ENCODE measurements at places on chromosomes 6 and 20. TPM values are rescaled to one million over a fixed set of nuclear protein-coding genes. Genes with fewer than 3 reads are reported as not detected.

The EPHA7 gene
- total RNA-seq: 47.6 TPM

The APCDD1L gene
- total RNA-seq: not detected

- no peaks in the 10 kb centered on the region for H3K4me1 ChIP-seq
- H3K27me3 ChIP-seq: no peaks in the 10 kb centered on the region
- no peaks in the 10 kb centered on the region for H3K36me3 ChIP-seq
- no peak overlapping the region for H3K4me3 ChIP-seq
- no peak overlapping the region for H3K27ac ChIP-seq
These were observed 168.6 kb downstream of the NFATC2 start for GRCh38 chr20:51373713-51374455.

The MED20 gene
- total RNA-seq: 29.4 TPM

- no peak overlapping the region for H3K27ac ChIP-seq
- H3K36me3 ChIP-seq: no peaks in the 10 kb centered on the region
- DNase-seq: peak; percentile 77
- H3K4me1 ChIP-seq: peaks cover 8% of the 10 kb centered on the region
- no peaks in the 10 kb centered on the region for H3K27me3 ChIP-seq
These were observed 236.1 kb downstream of the TSHZ2 start for GRCh38 chr20:53208110-53208832.

DNA sequence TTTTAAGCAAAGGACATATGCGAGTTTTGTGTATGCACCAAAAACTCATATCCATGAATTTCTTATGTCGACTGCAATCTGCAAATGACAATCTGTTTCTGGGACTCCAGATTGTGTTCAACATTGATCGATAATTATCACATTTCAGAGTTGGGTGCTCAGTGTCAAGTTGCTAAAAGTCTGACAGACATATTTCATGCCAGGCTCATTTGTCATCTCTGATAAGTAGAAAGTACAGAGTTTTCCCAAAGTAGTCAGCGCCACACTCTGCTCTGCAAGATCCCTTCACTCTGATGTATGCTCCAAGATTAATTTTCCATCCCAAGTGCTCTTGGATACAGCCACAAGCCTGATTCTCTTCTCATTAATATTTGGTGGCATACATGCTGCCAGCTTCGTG is 331.1 kb downstream of the DOK5 start:
- no peaks in the 10 kb centered on the region for H3K36me3 ChIP-seq
- H3K27ac ChIP-seq: no peak overlapping the region
- DNase-seq: no peak
- no peaks in the 10 kb centered on the region for H3K27me3 ChIP-seq
- no peaks in the 10 kb centered on the region for H3K4me1 ChIP-seq
- no peak overlapping the region for H3K4me3 ChIP-seq

GRCh38 chr20:25063546-25063945 is 5.6 kb upstream of the ACSS1 start:
- no peaks in the 10 kb centered on the region for H3K36me3 ChIP-seq
- no peak for DNase-seq
- peaks cover 100% of the 10 kb centered on the region for H3K27me3 ChIP-seq
- no peak overlapping the region for H3K27ac ChIP-seq
- peaks cover 8% of the 10 kb centered on the region for H3K4me1 ChIP-seq

DNA sequence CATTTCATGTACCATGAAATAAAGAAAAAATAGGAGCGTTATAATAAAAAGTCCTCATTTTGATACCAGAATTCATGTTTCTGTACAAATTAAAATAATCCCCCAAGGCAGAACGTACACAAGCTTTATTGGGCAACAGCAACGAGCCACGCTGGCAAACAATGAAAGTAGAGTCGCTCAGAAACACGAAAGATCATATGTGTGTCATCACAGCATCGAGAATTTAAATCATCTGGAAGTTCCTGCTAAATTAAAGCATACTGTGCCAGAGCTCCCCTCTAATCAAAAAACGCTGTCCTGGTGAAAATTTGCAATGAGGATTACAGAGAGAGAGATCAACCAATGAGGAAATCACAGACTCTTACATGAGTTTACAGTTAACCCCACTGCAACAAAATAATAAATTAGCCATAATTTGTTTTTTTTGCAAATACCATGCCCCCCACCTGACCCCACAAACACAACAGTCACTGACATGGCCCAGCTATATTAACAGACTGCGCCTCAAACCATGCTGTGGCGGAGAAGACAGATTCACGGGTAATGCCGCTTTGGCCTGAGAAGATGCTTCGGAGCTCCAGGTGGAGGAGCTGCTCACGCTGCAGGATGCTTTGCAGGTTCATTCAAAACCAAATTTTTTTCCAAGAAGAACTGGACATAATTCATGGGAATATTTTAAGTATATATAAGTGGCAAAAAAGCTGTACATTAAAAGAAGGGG is 54.3 kb upstream of the NFATC2 start:
- no peaks in the 10 kb centered on the region for H3K27me3 ChIP-seq
- no peak overlapping the region for H3K27ac ChIP-seq
- no peaks in the 10 kb centered on the region for H3K36me3 ChIP-seq
- H3K4me3 ChIP-seq: no peak overlapping the region
- peaks cover 4% of the 10 kb centered on the region for H3K4me1 ChIP-seq
- DNase-seq: no peak

GRCh38 chr20:61925555-61926252 is 140.0 kb downstream of the TAF4 start:
- H3K27ac ChIP-seq: no peak overlapping the region
- DNase-seq: no peak
- H3K4me1 ChIP-seq: no peaks in the 10 kb centered on the region
- no peaks in the 10 kb centered on the region for H3K27me3 ChIP-seq
- H3K36me3 ChIP-seq: no peaks in the 10 kb centered on the region

GRCh38 chr6:19070520-19070919 is 683.4 kb downstream of the RNF144B start:
- no peak overlapping the region for H3K27ac ChIP-seq
- H3K4me3 ChIP-seq: no peak overlapping the region
- H3K27me3 ChIP-seq: no peaks in the 10 kb centered on the region
- H3K36me3 ChIP-seq: no peaks in the 10 kb centered on the region
- H3K4me1 ChIP-seq: no peaks in the 10 kb centered on the region

DNA sequence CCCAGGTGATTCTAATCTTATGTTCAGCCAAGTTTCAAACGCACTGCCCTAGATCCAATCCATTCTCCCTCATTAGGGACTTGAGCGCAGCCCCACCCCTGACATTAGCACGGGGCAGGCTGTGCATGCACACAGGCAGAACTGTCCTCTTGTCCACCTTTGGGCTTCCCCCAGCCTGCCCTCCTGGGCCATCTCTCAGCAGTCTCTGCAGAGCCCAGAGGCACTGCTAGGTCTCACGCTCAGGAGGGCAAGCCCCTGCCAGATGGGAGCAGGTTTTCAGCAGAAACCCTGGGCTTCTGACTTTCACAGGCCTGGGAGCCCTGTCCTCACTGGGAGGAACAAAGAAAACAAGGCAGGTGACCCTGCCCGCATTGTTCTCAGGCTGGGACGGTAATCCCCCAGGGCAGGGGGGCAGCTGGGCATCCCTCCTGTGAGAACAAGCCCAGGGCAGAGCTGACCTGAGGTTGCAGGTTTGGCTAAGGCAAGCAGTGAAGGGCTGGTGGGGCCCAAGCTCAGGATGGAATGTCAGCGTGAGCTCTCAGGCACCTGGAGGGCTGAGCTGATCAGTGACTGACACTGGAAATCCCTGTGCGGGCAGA is 24.5 kb downstream of the KCNK5 start:
- H3K36me3 ChIP-seq: no peaks in the 10 kb centered on the region
- peak overlapping the region; percentile 86 for H3K27ac ChIP-seq
- H3K4me1 ChIP-seq: peaks cover 47% of the 10 kb centered on the region
- peak; percentile 83 for DNase-seq
- no peaks in the 10 kb centered on the region for H3K27me3 ChIP-seq

GRCh38 chr6:32189069-32189741 is 797 bp downstream of the PBX2 start:
- no peak for DNase-seq
- H3K4me3 ChIP-seq: peak overlapping the region; percentile 88
- peak overlapping the region; percentile 66 for H3K27ac ChIP-seq
- H3K4me1 ChIP-seq: peaks cover 20% of the 10 kb centered on the region
- no peaks in the 10 kb centered on the region for H3K27me3 ChIP-seq

DNA sequence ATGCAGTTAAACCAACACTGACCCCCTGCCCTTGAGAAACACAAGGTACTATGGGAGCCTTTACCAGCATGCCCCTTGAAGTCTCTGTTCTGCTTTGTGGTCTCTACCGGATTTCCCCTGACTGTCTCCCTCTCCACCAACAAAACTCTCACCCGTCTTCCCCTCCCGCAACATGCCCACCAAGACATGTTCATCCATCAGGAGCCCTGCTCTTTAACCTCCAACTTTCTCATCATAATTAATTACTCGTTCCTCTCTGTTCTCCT is 1.1 kb downstream of the ZNF165 start:
- no peak overlapping the region for H3K27ac ChIP-seq
- H3K36me3 ChIP-seq: no peaks in the 10 kb centered on the region
- peak overlapping the region; percentile 97 for H3K4me3 ChIP-seq
- DNase-seq: no peak

DNA sequence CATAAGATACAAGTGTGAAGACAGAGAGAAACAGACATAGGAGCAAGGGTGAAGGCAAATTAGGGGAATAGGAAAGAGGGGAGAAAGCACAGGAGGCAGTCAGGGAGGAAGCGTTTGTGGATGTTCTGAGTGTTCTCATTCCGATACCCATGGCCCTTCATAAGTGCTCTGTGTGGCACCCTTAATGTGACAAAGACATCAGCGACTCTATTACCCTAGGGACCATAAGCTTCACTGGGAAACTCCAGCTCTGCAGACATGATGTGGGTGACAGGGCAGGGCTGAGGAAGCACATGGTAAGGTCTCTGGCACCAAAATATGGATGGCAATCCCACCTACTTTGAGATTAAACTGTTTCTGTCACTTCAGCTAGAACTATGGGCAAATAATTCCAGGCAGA is 33.0 kb downstream of the F13A1 start:
- H3K27me3 ChIP-seq: no peaks in the 10 kb centered on the region
- H3K27ac ChIP-seq: no peak overlapping the region
- H3K36me3 ChIP-seq: no peaks in the 10 kb centered on the region
- no peaks in the 10 kb centered on the region for H3K4me1 ChIP-seq

DNA sequence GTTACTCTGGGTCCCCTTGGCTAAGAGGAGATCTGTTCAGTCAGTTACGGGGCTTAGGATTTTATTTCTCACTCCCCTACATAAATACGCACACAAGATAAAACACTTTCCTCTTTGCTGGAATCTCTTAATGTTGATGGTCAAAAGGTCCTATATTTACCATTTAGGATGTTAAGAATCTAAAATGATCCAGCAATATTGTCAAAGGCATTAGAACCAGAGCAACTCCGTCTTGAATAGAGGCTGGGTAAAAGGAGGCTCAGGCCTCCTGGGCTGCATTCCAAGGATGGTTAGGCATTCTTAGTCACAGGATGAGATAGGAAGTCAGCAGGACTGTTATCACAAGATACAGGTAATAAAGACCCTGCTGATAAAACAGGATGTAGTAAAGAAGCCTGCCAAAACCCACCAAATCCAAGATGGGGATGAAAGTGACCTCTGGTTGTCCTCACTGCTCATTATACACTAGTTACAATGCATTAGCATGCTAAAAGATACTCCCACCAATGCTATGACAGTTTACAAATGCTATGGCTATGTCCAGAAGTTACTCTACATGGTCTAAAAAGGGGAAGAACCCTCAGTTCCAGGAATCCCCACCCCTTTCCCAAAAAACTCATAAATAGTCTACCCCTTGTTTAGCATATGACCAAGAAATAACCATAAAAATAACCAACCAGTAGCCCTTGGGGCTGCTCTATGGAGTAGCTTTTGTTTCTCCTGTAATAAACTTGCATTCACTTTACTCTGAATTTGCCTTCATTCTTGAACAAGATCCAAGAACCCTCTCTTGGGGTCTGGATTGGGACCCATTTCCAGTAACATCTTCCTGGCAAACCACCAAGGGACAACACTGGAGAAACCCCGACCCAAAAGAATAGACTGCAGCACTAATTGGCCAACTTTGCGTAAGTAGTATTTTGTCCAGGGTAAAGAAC is 107.5 kb downstream of the DTNBP1 start:
- no peak for DNase-seq
- peaks cover 8% of the 10 kb centered on the region for H3K4me1 ChIP-seq
- no peaks in the 10 kb centered on the region for H3K36me3 ChIP-seq
- H3K27ac ChIP-seq: no peak overlapping the region

The RAET1L gene
- not detected for total RNA-seq

- no peaks in the 10 kb centered on the region for H3K27me3 ChIP-seq
- H3K36me3 ChIP-seq: no peaks in the 10 kb centered on the region
- H3K4me3 ChIP-seq: no peak overlapping the region
- DNase-seq: peak; percentile 51
- H3K27ac ChIP-seq: peak overlapping the region; percentile 21
- peaks cover 14% of the 10 kb centered on the region for H3K4me1 ChIP-seq
These were observed 468.0 kb upstream of the POU3F2 start for GRCh38 chr6:98366371-98366770.

- peaks cover 7% of the 10 kb centered on the region for H3K36me3 ChIP-seq
- DNase-seq: no peak
- H3K27ac ChIP-seq: no peak overlapping the region
- H3K4me1 ChIP-seq: no peaks in the 10 kb centered on the region
These were observed 656.0 kb upstream of the ID4 start for GRCh38 chr6:19181211-19181610.

DNA sequence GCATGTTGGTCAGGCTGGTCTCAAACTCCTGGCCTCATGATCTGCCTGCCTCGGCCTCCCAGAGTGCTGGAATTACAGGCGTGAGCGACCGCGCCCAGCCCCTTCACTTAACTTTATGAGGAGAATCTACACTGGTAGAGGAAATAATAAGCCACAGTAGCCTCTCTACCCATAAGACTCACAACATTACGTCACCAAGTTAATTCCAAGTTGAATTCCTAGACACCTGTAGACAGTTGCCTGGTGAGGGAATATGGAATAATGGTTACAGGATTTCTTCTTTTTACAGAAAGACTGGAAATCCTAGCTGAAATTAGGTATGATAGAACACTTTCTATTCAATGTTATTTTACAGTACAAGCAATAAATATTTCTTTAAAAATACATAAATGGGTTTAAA is 854.5 kb upstream of the EYS start:
- DNase-seq: no peak
- H3K27ac ChIP-seq: no peak overlapping the region
- no peak overlapping the region for H3K4me3 ChIP-seq
- H3K27me3 ChIP-seq: no peaks in the 10 kb centered on the region

- H3K27me3 ChIP-seq: no peaks in the 10 kb centered on the region
- no peaks in the 10 kb centered on the region for H3K4me1 ChIP-seq
These were observed 17.2 kb upstream of the SNAP25 start for GRCh38 chr20:10201321-10201870.

DNA sequence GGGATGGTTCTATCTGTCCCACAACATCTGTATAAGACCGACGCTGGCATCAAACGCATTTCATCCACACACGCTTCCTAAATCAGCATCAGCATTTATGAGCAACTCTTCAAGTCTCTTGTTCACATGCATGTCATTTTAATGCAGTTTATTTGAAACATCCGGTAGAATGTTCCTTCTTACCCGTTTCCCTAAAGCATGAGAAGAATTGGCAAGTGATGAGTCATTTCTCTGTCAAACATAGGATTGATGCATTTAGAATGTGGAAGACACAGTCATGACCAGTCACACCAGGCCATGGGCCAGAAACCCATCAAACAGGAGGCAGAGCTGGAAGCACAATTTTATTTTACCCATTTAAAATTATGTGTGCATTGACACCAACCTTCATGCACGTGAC is 122.8 kb downstream of the UST start:
- H3K4me1 ChIP-seq: peaks cover 36% of the 10 kb centered on the region
- no peak overlapping the region for H3K4me3 ChIP-seq
- no peaks in the 10 kb centered on the region for H3K36me3 ChIP-seq
- H3K27me3 ChIP-seq: no peaks in the 10 kb centered on the region
